ENCODE measurements at places on chromosomes 12 and 14.

GRCh38 chr12:52498946-52499345, 5.9 kb upstream of the KRT6A start:
- DNase-seq, result no peak

- DNase-seq, result no peak
Observed at GRCh38 chr14:81093651-81094050, 127.1 kb downstream of the GTF2A1 start.

DNA sequence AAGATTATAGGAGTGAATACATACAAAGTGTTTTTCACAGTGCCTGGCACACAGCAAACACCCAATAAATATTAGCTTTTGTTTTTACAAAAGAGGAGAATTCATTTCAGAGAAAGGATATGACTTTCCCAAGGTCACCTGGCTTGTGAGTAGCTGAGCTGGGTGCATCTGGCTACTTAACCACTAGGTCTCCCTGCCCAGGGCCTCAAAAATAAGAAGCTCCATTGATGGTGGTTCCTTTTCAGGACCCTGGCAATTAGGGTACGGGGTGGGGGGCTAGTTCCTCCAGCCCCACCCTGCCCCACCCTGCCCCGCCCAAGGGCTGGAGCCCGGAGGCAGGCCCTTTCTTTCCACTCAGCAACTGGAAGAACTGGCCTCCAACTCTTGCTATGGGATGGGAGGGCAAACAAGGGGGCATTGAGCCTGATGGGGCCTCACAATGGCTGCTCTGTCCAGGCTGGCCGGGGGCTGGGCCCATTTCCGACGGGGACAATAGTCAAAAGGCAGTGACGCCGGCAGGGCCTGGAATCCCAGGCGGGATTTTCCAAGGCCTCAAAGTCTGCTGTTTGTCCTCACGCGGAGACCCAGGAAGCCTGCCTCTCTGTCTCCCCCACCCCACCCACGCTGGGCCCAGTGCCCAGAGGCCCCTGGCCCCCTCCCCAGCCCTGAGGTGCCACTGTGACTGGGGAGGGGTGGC, 8.2 kb upstream of the ATG101 start:
- DNase-seq, result no peak

- DNase-seq, result no peak
Observed at GRCh38 chr14:83993545-83993944, 1536.4 kb upstream of the FLRT2 start.

DNA sequence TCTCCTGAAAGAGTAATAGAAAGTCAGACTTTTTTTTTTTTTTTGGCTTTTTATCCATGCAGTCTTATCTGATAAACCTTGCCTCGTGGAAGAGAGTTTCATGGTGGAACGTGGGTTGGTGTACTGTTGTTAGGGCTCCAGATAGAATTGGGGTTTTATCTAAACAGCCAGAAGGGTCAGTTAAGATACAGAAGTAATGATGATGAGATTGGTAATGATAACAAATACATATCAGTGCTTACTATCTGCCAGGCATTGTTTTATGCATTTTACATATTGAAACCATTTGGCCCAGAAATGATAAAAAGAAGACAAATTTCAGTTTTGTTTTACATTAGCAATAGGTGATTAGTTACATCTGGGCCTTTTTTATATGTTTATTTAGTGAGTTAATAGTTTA, 372.8 kb upstream of the PRICKLE1 start:
- no peak for DNase-seq

- no peak for DNase-seq
Observed at GRCh38 chr12:122381021-122381420, 41.4 kb downstream of the CLIP1 start.

GRCh38 chr14:72598306-72598705, 295.6 kb downstream of the DPF3 start:
- DNase-seq, result no peak

GRCh38 chr12:20245491-20245890, 122.8 kb upstream of the PDE3A start:
- no peak for DNase-seq

DNA sequence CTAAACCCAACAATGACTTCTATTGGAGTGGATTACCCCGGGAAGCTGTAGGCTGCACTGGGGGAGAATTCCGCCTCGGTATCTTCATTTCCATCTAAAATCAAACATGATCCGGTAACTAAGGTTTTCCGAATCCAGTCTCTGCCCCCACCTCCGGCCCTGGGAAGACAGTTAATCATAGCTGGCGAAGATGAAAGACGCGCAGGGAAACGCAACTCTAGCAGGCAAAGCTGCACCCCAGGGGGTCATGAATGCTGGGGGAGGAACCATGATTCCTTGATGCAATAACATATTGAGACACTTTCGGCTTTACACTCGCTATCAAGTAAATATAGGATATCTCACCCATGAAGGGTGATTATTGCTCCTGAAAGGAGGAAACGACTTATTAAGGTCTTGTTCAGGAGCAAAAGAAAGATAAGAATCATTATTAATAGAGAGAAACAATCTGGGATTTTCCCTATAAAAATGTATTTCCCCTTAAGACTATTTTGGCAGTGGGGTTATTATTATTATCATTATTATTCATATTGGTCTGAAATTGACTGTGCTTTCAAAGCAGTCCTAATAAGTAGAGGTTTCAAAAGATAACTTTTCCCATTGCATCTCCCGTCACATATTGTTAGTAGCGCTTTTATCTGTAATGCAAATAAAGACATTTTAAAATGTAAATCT, 614.9 kb downstream of the VRK1 start:
- no peak for DNase-seq

DNA sequence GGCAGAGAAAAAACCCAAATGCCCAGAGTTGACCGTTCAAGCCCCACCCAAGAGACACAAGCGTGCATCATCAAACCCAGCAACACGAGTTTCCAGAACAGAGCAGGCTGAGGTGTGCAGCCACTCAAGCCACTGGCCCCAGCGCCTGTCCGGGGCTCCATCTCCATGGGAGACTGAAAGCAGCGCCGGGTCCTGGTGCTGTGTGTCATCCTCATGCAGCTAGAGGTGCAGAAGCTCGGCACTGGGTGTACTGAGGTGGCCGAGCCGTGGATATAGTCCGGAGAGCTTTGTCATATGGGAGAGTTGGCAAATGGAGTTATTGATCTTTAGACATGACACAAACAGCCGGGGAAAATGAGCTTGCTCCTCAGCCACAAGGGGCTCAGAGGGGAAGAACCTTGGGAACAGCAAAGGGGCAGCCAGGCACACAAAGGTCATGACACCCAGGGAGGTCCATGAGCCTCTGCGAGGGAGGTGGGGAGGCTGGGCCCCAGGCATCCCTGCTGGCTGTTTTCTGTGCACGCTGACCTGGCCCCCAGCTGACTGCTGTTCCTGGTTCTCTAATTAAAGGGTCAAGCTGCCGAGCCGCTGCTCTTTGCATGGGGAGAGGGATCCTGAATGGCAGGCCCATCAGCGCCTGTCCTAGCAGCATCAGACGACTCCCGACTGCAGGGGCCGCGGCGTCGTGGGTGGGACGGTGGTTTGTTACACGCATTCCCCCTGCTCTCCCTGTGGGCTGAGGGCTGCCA, 145.4 kb upstream of the SFSWAP start:
- DNase-seq, result no peak

- no peak for DNase-seq
Observed at GRCh38 chr14:83372271-83372670, 1838.6 kb upstream of the SEL1L start.

DNA sequence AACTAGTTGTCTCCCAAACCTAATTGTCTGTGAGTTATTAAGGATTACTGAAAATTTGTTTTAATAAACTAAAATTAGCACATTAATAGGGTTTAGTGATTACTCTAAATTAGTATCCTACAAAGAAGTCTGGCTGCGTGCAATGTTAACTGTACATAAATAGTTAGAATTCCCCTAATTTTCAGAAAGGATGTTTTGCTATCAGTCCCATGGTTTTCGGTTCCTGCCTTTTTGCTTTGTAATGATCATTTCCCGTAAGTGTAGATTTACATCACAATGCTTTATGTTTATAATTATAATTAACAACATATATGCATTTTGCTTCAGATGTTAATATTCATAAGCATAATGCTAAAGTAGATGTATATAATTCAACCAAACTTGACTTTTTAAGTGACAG, 19.8 kb upstream of the LYZ start:
- no peak for DNase-seq

- no peak for DNase-seq
Observed at GRCh38 chr14:79093531-79093930, 923.4 kb downstream of the NRXN3 start.

GRCh38 chr14:73750531-73750901, 36.3 kb upstream of the PNMA1 start:
- DNase-seq, result no peak

- no peak for DNase-seq
Observed at GRCh38 chr12:132277949-132278348, 51.4 kb downstream of the GALNT9 start.

DNA sequence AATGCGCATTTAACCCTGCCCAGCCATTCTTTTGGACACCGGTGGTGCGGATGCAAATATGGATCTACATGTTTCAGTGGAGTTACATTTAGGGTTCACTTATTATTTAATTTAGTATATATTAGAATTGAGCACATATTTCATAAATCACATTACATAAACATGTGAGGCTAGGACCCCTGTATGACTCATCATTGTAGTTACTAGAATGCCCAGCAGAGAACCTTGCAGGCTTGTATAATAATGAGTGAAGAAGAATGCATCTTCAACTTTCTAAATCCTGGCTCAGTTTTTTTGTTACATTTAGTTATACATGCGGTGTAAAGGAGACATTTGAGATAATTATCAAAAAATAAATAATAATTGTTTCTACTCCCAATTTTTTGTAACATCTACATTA, 369.0 kb downstream of the ATP23 start:
- no peak for DNase-seq

GRCh38 chr12:96219700-96220206, 25.6 kb downstream of the ELK3 start:
- peak; percentile 58 for DNase-seq

DNA sequence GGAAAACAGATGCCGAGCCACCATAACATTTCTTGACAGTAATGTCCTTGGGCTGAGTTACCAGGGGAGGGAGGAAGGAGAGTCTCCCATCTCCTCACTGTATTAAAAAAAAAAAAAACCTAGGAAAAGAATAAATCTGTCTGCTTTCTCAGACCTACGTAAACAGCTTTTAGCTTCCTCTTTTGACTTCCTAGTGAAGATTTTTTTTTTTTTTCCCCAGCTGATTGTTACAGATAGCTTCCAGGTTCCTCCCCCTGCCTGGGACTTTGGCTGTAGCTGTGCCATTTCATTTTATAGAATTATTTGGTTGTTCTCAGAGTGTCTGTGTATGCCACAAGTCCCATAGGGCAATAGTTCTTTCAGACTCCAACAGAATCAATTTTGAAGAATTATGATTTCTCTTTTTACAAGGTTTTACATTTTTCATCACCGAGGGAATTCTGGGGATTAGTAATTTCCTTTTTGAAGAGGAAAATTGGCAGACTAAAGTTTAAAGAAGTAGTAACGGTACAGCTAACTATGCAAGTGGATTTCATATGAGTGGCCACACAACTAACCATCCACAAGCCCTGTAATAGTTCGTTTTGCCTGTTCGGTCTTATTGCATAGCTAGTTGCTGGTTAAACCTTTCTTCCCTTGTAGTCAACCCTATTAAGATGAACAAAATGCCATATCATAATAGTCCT, 23.1 kb upstream of the GNS start:
- DNase-seq, result no peak

GRCh38 chr12:78181544-78182162, 351.0 kb downstream of the NAV3 start:
- DNase-seq, result peak; percentile 35

- no peak for DNase-seq
Observed at GRCh38 chr12:34335819-34336262, 313.5 kb downstream of the ALG10 start.

DNA sequence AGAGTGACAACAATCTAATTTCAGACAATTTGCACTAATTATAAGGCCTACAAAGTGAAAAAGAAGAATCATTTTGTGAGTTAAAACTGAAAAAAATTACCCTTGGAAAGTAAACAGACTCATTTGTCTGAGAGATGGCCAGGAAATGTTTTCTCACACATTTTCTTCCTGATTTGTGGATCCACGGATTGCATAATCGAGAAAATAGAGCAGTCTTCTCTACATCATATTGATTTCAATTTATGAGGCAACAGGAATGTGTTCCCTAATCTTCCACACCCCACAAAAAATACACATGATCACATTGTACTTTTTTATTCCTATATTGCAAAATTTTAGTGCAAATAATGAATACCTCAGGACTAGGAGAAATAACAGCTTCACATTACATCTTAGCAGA, 160.8 kb downstream of the CCER1 start:
- DNase-seq, result no peak

- peak; percentile 53 for DNase-seq
Observed at GRCh38 chr12:123250471-123251383, 17.5 kb downstream of the MTRFR start.

- no peak for DNase-seq
Observed at GRCh38 chr12:98816720-98817119, 171.6 kb downstream of the APAF1 start.

GRCh38 chr12:102061096-102061559, 663 bp downstream of the WASHC3 start:
- no peak for DNase-seq

DNA sequence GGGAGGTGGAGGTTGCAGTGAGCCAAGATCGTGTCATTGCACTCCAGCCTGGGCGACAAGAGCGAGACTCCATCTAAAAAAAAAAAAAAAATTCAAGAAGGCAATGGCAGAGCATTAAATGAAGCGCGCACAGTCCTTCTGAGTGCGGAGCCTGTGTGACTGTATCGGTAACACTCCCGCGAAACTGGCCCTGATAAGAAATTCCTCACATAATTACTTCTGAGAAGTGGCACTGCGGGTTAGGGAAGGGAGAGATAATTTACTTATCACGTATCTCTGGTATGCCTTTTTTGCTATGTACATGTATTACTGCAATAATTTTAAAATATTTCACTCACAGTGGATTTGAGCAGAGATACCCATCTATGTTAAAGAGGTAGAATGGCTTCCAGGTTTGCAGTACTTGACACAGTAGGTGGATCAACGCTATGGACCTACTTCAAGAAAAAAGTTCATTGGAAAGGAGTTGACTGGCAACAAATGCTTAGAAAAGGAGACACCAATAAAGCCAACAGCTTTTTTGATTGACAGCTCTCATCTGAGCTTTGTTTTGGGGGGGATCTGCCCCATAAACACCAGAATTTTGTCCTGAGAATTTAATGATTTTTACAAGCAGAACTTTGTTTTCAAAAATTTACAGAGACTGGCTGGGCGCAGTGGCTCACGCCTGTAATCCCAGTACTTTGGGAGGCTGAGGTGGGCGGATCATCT, 29.2 kb upstream of the SPTLC2 start:
- no peak for DNase-seq

All from NCI-H187 treated with DMSO at 0.1 percent for 48 hours (cell line).